ENCODE measurements at places on chromosomes 11 and 22.

GRCh38 chr11:22510741-22511140 lies 114.9 kb downstream of the FANCF start:
- DNase-seq = no peak

GRCh38 chr11:132914600-132914999 lies 617.7 kb downstream of the OPCML start:
- DNase-seq = no peak

DNA sequence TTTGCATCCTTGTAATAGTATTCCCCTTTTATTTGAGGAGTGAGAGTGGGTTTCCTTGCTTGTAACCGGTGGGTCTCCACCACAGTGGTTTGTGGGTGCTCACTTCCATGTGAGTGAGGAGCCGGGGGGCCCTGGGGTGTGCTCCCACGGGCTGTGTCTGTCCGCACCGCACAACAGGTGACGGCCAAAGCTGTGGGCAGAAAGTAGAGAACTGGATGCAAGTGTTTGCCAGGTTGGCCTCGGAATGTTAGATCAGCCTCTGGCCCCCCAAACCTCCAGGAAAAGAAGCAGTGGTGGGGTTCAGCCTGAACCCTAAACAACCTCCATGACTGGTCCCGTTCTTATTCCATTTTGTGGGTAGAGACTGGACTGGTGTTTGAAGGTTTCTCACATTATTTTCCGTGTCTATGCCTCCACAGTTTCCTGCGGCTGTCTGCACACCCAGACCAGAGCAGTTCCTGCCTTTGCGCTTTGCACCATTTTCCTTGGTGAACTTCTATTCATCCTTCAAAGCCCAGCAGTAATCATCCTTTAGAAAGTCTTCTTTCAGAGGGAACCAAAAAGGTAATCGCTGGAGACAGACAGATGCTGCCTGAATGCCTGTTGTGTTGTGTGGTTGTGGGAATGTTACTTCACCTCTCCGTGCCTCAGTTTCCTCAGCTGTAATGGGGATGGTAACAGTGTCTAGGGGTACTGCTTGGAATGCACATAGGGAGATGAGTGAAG lies 77.2 kb downstream of the MYEOV start:
- no peak for DNase-seq

GRCh38 chr22:45504373-45505341 lies 2.0 kb downstream of the FBLN1 start:
- DNase-seq = no peak

GRCh38 chr11:129985823-129986222 lies 16.8 kb downstream of the PRDM10 start:
- DNase-seq = no peak

DNA sequence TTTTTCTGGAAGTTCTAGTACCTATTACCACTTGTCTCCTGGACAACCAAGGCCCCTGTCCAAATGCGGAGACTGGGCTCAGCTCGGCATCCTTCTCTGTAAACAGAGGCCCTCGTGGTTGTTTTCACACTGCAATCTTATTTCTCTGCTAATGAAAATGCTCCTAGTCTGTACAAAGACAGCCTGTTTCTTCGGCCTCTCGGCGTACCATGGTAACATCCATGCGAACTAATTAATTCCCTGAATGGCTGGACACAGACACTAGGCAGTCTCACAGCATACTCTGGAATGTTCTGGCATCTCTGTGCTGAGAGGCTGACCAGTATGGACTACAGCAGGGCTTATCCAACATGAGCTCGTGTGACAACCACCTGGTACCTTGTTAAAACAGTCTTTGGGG lies 5.7 kb downstream of the POLR3H start:
- DNase-seq = no peak

DNA sequence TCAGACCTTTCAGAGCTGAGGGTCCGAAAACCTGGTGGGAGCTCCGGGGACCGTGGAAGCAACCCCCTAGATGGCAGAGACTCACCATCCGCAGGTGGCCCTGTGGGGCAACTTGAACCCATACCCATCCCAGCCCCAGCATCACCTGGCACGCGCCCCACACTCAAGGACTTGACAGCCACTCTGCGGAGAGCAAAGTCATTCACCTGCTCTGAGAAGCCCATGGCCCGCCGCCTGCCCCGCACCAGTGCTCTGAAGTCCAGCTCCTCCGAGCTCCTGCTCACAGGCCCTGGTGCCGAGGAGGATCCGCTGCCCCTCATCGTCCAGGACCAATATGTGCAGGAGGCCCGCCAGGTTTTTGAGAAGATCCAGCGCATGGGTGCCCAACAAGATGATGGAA lies 2.0 kb downstream of the ARHGEF17 start:
- no peak for DNase-seq

GRCh38 chr11:1750840-1751530 lies 590 bp upstream of the IFITM10 start:
- DNase-seq = no peak

DNA sequence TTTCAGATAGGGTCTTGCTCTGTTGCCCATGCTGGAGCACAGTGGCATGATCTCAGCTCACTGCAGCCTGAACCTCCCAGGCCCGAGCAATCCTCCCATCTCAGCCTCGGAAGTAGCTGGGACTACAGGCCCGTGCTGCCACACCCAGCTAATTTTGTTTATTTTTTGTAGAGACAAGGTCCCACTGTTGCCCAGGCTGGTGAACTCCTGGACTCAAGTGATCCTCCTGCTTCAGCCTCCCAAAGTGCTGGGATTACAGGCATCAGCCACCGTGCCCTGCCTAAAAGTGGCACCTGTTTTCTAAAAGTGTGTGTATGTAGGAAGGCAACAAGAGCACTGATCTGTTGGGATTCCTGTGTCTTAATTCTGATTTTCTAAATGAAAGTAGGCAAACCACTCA lies 20.2 kb downstream of the PACS1 start:
- no peak for DNase-seq

- DNase-seq = no peak
Measured at GRCh38 chr11:117730208-117730800, 66.7 kb downstream of the DSCAML1 start.

DNA sequence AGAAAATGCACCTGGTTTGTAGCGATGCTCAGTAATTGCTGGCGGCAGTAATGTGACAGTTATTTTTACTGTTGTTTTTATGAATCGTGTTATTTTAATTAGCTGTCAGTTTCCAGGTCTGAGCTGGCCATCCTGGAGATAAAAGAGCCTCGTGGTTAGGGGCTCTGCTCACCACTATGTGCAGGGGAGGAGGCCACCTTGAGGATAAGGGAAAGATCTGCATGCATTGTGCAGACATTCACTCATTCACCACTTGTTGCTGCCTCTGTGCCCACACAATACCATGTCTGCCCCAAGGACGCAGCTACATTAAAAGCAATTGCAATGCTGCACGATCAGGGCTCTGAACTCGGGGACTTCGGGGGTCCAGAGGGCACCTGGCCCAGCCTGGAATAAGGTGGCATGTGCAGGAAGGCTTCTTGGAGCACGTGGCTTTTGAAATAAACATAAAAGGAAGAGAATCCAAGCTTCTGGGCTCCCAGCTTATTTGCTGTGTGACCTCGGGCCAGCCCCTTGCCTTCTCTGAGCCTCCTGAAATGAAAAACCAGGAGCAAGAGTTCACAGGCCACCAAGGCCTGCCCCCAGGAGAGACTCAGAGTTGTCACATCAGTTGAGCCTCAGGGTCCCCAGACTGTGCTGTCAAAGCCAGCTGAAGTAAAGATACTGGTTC lies 44.7 kb upstream of the SHISAL1 start:
- no peak for DNase-seq

DNA sequence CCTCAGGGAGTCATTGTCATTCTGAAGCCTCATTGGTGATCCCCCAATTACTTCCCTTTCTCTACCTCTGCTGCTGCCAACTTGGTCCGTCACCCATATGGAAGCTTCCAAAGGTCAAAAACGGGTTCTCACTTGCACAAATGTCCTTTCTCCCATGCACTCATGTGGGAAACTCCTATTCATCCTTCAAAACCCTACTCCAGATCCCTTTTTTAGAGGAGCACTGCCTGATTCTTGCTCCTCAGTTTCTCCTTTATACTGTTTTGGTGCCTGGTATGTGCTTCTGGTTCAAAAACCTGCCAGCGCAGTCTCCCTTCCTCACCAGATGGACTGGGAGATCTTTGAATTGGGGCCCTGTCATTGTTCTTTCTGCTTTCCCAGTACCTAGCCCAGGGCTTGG lies 41.9 kb downstream of the MYO18B start:
- no peak for DNase-seq

GRCh38 chr11:109745996-109746625 lies 324.1 kb downstream of the C11orf87 start:
- no peak for DNase-seq

- DNase-seq = no peak
Measured at GRCh38 chr22:40116496-40117200, 61.1 kb upstream of the TNRC6B start.

DNA sequence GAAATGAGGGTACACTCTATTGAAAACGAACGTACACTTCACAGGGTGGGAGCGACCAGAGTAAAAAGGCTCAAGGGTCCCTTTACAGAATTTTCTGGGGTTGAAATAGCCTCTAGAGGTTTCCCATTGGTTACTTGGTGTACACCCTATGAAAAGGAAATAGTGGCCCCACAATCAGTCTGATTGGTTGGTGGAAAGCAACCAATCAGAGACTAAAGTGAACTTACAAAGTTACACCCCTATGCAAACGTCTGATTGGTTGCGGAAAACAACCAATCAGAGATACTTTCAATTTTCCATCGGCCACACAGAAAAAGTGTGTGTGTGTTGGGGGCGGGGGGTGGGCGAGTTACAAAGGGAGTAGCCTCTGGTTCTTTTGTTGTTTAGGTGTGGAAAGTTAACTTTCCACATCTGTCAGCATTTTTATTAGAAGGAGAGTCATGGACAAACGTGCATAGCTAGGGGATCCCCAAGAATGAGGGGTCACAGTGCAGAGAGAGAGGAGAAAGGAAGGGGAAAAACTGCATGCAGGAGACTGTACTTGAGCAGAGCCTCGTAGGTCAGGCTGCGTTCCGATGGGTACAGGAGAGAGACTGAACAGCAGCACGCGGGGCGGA lies 1152.1 kb downstream of the TBC1D22A start:
- no peak for DNase-seq

DNA sequence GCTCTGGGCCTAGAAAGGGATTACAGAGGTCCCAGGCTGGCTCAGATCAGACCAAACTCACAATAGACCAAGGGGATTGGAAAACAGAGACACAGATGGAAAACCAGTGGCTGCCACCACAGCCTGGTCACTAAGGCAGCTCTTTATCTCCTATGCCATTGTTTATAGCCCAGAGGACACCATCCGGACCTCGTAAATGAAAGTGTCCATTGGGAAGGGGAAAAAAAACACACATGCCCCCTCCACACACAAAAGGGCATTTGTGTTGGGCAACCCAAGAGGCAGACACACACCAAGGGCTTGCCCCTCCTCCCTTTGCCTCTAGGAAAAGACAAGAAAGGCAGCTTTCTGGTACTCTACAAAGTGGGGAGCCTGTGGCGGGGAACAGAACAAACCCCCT lies 85.9 kb downstream of the GAB2 start:
- no peak for DNase-seq

DNA sequence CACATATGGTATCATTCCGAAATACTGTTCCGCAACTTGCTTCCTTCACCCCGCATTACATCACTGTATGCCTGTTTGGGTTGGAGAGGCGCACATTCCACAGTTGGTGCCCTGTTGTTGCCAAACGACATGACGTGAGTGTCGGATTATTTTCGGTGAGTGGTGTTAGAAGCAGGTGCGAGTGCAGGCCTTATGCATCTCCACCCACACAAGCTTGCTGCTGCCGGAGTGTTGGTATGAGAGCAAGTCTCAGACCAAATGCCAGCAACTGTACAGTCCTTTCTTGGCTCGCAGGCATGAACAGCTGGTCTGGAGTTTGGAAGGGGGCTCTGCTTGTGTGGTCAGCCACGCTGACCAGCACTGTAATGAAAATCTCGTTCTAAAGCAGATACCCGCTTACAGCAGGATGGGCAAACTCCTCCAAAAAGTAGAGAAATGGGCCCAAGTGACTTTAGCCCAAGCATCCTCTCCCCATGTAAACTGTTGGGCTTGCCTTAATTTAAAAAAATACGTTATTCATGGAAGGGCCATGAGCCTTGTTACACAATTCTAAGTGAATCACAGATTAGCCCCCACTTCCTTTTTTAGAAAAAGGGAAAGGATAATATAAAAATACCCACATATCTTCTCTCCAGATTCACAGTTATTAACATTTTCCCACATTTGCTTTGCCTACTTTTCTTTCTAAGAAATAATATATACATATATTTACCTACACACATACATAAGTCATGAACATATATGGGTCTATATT lies 48.7 kb upstream of the OR9Q1 start:
- no peak for DNase-seq

DNA sequence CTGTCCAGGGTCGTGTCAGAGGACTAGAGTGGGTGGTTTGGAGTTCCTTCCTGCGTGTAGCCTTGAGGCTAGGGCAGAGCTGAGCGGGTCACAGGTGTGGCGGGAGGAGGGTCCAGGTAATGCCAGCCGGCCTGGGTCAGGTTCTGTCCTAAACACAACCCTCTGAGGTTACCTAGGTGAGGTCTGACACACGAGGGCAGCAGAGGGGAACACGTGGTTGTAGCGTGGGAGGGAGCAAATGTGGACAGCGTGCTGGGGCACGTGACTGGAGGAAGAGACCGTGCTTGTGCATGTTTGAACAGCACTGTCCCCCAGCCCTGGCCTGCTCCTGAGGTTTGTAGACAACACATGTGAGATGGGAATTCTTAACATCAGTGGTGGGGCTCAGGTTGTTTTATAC lies 13.1 kb downstream of the MOV10L1 start:
- DNase-seq = no peak

GRCh38 chr22:32535531-32536190 lies 61.0 kb downstream of the FBXO7 start:
- DNase-seq = no peak

GRCh38 chr11:1059759-1060158 lies 14.9 kb upstream of the MUC2 start:
- no peak for DNase-seq

DNA sequence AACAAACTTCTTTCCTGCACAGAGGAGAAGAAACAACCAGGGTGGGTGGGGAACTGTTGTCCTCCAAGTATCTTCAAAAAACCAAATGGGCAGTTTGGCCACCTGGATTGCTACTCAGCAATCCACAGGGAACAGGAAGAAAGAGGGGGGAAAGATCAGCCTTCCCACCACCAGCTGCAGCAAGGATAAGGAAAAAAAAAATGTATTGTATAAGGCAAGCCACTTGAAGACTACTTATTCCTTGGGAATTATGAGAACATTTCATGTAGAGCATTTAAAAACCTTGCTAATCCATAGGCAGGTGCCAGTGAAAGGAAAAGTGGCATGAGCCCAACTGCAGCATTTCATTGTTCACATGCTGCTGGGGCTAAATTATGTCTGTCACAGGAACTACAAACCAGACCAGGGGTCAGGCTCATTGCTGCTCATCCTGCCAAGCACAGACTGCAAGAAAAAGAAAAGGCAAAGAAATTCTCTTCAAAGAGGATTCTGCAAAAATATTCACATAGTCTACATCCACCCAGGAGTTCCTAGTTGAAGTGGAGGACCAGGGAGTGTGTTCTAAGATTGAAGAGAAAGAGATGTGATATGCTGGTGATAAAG lies 2.2 kb downstream of the RAB30 start:
- DNase-seq = no peak

DNA sequence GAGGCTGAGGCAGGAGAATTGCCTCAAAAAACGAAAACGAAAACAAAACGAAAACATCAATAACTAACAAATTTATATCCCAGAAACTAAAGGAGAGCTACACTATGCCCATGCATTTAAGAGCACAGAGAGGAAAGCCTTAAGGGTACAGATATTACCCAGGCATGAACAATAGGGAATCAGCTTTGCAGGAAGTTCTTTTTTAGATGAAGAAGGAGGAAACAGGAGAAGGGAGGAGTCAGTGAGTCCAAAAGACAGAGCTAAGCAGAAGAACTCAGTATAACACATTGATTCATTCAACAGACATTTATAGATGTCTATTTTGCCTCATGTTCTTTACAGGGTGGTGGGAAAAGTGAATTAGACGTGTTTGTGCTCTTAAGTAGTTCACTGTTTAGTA lies 8.3 kb downstream of the MRPL17 start:
- DNase-seq = no peak
